Effector memory CD8-positive, alpha-beta T cell (primary cell): ENCODE measurements at places on chromosomes 3 and 15.

DNA sequence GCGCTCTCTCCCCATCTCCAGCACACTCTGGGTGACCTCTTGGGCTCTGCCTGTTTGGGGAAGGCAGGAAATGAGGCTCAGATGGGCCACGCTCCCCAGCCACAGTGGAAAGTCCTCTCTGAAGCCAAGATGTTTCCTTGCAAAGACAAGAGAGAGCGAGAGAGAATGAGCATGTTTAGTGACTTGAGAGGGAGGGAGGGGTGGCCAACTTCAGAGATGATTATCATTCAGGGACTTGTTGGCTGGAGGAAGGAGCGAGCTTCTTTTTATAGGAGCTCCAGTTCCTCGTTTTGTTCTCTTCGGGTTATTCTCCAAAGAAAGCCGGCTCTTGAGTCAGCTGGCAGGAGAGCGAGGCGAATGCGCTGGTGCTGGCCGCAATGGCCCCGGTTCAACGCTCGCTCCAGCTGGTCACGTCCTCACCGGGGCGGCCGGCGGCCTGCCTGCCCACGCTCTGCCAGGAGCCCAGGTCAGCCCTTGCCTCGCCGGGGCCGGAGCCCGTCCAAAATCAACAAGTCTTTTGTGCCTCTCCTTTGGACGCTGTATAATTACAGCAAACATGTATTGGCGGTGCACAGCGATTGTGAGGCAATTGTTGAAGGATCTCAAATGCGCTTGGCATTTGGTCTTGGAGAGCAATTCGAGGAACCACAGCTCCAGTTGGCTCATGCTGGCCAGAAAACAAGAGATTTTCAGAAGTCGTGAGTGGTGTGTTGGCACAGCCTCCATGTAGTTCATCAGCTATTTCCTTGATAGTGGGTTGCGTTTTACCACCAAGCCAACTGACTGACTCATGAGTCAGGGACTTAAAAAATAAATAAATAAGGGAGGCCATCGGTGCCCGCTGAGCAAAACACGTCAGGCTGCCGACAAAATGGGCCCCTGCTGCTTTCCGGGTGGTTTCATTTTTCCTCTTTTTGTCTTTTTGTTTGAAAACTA lies 288.6 kb downstream of the UACA start:
- DNase-seq = peak; percentile 33

GRCh38 chr3:37751967-37752648 lies 109.6 kb upstream of the CTDSPL start:
- DNase-seq = no peak

- no peak for DNase-seq
Observed at GRCh38 chr3:8579096-8579495, 65.5 kb downstream of the SSUH2 start.

GRCh38 chr3:172247525-172248274 lies 200.6 kb downstream of the GHSR start:
- DNase-seq = no peak

DNA sequence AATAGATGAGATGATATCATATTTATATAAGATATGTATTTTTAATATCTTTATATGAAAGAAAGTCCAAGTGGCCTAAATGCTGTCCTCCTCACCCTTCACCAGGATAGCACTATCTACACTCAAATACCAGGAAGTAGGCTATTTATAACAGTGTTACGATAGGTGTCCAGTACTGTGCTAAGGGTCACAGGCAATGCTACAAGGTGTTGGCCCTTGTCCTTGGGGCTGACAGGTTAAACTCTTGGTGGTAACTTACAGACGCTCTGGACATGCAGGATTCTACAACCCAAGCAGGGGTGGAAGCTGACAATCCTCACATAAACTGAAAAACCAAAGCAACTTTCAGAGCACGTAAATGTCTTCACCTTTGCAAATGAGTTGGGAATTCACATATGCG lies 22.3 kb downstream of the NCEH1 start:
- no peak for DNase-seq

GRCh38 chr3:177776661-177777101 lies 579.4 kb upstream of the TBL1XR1 start:
- DNase-seq = no peak

DNA sequence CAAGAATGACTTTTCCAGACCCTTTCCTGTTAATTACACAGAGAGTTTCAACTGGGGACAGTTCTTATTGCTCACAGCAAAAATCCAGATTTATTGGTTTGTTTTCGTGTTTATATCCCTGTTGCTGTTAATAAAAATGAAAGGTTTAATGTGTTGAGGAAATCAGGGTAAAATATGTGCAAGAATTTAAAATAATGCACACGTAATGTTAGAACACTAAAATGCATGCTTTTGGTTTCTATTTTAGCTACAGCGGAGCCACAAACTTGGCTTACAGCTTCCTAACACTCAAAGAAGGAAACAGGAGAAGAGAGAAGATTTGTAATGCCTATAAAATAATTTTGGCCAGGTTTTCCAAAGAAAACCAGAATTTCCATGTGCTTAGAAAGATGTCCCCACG lies 62.7 kb downstream of the CASR start:
- DNase-seq = no peak

- DNase-seq = no peak
Observed at GRCh38 chr3:146503461-146504202, 34.3 kb upstream of the PLSCR2 start.

DNA sequence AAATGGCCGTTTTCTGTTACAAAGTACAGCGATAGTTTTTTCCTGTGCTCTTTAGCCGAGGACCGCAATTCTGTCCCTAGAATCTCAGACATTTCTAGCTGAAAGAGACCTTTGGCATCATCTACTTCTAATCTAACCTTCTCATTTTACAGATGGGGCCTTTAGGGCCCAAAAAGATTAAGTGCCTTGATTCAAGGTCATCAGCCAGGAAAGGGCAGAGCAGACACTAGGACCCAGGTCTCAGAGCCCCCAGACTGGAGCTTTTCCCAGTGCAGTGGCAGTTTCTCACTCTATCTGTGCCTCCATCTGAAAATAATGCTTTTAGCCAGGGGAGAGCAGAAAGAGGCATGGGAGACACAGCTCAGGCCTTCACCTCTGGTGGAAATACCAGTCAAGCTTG lies 20.6 kb downstream of the ABHD2 start:
- no peak for DNase-seq

- DNase-seq = no peak
Observed at GRCh38 chr15:52491472-52491871, 37.2 kb downstream of the MYO5A start.

DNA sequence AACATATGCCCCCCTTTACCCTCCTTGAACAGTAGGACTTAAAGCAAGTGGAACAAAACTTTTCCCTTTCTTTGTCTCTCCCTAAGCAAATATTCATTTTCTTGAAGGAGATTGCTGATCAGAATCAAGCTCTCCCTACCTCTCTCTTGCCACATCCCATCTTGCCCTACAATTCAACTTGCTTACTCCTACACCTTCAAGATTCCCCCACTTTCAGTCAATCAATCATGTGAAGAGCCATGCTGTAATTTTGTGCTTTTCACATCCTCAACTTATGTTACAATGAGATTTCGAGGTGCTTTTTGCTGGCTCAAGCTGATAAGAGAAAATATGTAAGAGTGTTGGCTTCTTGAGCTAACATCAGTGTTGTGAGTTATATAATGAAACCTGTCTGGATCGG lies 662.9 kb downstream of the NLGN1 start:
- DNase-seq = no peak

DNA sequence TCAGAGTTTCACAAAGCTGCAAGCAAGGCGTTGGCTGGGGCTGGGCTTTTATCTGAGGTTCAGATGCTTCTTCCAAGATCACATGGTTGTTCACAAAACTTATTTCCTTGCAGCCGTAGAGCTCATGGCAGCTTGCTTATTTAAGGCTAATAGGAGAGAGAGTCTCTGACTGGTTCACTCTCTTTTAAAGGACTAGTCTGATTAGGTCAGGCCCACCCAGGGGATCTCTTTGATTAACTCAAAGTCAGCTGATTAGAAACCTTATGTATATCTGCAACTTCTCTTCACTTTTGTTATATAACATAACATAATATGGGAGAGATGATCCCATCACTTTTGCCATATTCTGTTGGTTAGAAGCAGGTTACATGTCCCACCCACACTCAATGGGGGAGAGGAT lies 99.9 kb upstream of the CCNL1 start:
- DNase-seq = no peak
